NCI-H1105 (cell line): ENCODE measurements at places on chromosomes 16 and 17.

DNA sequence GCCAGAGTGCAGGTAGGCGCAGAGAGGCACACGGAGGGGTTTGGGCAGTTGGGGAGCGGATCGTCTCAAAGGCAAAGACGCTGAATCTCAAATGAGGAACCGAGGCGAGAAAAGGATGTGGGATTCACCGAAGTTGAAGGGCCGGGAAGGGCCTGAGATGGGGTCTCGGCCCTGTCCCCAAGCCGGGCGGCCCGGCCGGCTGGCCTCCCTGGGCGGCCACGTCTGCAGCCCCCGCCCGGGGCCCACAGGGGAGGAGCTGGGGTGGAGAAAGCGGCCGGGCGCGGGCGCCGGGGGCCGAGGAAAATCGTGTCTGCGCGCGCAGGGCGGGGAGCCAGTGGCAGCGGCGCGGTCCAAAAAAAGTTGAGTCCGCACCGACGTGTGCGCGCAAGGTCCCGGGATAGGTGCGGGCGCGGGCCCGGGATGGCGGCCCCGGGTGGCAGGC, 458 bp downstream of the SLC12A4 start:
- no peak for DNase-seq

GRCh38 chr17:21042458-21043295, at the start of gene USP22:
USP22 (minus strand) TSS chr17:21043011; CDS start chr17:21042835, 176 bp downstream.
- peak; percentile 97 for DNase-seq

- DNase-seq, result peak; percentile 11
Measured at GRCh38 chr17:80981062-80981902, 10.4 kb upstream of the CHMP6 start.

DNA sequence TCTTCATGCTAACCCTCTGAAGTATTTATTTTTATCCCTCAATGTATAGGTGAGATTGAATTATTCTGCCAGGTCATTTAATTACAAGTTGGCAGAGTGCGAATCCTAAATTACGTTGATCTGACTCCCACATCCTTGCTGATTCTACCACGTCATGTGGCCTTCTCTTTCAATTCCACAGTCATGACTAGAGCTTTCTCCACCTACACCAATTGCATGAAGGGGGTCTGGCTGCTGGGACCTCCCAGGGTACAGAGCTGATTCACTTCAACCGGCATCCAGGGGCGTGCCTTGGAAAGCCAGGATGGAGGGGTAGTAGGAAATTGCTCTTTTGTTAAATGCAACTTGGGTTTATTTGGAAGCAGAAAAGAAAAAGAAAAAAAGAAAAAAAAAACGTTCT, 41.1 kb upstream of the CDH13 start:
- DNase-seq, result no peak

- no peak for DNase-seq
Measured at GRCh38 chr17:51434434-51435170, 174.3 kb downstream of the UTP18 start.

- DNase-seq, result no peak
Measured at GRCh38 chr17:80460429-80460834, 16.0 kb downstream of the NPTX1 start.

DNA sequence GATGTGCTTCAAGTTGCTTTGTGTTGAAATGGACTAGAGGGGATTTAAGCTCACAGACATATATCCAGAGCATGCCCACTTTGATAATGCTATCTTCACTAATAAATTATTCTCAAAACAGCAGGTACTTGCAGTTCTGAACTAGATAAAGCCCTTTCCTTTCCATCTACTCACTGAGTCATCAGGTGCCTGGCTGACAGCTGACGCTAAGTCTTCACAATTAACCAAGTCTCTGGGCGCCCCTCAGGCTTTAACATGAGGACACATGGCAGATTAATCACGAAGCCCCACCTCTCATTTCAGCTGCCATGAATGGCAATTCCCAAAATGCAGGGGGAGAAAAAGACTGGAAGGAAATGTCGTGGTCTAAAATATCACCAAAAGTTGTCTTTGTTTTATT, 29.5 kb upstream of the CRISPLD2 start:
- DNase-seq, result no peak

DNA sequence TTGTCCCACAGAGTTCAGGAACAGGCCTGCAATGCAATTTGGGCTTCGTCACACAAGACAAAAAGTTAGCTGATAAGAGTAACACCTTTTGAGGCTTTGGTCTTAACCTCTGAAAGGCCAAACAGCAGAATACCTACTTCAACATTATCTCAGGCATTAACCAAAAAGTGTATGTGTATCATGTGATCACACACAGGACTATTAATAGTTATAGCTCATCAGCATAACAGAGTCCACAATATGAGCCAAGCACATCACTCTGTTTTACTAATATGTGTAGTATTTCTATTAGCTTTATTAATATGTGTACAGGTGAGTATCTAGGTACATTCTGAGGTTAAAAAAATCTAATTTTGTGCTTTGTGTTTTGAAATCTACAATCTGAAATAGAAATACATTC, 30.8 kb downstream of the MYO1D start:
- DNase-seq, result no peak

GRCh38 chr17:79706931-79707850, 23.6 kb upstream of the ENPP7 start:
- DNase-seq, result no peak

- DNase-seq, result no peak
Measured at GRCh38 chr17:7317161-7317803, 2.1 kb upstream of the GPS2 start.

GRCh38 chr17:2213291-2213960, 90.2 kb downstream of the SMG6 start:
- no peak for DNase-seq

DNA sequence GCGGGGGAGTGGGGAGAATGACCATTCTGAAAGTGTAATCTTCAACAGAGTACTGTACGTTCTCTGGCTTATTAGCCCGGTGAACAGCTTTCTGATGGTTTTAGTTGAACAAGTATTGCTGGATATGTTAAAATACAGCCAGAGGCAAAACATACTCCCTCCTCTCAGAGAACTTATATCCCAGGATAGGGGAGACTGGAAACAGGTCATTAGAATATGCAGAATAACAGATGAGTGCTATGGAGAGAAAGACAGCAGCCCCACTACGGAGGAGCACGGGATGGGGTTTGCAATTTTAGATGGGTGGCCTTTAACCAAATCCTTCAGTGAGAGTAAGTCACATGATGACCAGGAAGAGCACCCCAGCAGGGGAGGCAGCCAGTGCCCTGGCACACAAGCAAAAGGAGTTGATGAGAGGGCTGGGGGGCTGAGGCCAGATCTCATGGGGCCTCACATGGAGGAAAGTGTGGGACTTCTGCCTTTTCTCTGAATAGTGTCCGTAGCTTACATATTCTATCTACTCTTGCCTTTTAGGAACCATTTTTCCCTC, 43.1 kb upstream of the SEC14L1 start:
- no peak for DNase-seq

- no peak for DNase-seq
Measured at GRCh38 chr16:55052741-55053415, 122.2 kb downstream of the IRX5 start.

GRCh38 chr17:61400717-61401388, 1.2 kb downstream of the TBX2 start:
- DNase-seq, result no peak

- no peak for DNase-seq
Measured at GRCh38 chr16:70391881-70392481, 45.3 kb downstream of the DDX19A start.

DNA sequence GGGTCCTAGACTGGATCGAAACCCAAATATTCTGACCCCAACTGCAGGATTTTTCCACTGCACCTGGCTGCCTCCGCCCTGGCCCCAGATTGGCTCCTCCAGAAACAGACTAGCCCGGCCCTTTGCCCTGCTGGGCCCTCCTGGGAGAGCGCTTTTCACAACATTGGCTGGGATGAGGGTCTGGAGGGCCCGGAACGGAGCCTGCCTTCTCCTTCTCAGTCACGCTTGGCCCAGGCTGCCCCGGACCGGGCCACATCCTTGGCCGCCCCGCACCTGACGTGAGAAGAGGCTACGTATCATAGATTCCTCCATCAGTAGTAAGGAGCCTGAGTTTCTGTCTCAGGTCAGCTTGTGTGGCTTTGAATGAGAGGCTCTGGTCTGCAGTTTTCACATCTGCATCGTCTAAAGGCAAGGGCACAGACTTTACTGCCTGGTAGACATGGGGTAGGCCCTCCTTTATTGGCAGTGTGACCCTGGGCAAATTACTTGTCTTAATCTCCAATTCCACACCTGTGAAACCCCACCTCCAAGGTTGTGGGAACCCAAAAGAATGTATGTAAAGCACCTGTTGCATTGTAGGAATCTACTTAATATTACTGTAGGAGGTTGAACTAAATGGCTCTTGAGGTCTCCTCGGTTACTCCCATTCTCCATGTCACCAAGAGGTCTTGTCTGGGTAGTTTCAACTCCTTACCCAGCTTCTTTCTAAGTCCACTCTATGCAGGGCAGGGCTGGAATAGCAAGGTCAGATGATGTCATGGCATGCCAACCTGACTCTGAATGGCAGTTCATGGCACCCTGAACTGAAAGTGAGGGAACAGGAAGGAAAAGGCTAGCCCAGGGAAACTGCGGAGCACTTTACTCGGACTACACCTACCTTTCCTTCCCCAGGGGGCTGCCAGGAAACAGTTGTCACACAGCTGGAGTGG, 661 bp downstream of the LRRC3C start:
- no peak for DNase-seq
